ENCODE measurements at places on chromosomes 2 and 18.
A peak's percentile ranks its signal among the peaks of the same experiment; 100 is the strongest.

DNA sequence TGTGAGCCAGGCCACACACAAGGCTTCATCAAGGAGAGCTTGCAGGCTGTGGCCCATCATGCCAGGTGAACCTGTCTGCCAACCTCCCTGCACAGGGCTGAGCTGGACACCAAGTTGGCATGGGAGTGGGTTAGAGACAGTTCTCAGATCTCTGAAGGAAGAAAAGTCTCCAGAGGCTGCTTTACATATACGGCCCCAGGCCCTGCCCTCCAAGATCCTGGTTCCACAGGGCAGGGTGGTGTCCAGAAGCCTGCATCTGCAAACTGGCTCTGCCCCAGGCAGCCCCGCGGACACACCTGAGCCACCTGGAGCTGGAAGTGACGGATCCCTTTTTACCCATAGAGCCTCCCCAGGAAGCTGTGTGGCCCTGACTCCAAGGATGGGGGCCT lies 24.2 kb upstream of the HES6 start:
- DNase-seq = no peak

- no peak for DNase-seq
Measured at GRCh38 chr18:77870199-77870598, 620.6 kb downstream of the GALR1 start.

- DNase-seq = no peak
Measured at GRCh38 chr2:207048416-207048815, 109.1 kb downstream of the CPO start.

- DNase-seq = peak; percentile 41
Measured at GRCh38 chr2:171247741-171248662, 87.3 kb upstream of the TLK1 start.

- no peak for DNase-seq
Measured at GRCh38 chr2:11872948-11873269, 126.5 kb downstream of the LPIN1 start.

DNA sequence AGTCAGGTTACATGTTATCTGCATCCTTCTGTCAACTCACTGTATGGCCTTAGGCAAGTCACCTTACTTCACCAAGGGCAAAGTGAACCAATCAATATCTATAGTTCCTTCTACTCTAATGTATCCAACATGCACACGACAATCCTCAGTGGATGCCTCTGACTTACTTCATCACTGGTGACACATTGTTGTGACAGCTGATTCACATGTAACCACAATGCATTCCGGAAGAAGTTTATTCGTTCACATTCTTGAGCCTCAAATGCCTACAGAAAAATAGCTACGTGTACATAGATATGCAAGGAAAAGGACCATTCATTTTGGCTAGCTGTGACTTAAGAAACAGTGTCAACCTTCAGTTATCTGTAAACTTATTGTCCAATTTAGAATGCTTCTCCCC lies 26.3 kb upstream of the EPG5 start:
- DNase-seq = no peak

DNA sequence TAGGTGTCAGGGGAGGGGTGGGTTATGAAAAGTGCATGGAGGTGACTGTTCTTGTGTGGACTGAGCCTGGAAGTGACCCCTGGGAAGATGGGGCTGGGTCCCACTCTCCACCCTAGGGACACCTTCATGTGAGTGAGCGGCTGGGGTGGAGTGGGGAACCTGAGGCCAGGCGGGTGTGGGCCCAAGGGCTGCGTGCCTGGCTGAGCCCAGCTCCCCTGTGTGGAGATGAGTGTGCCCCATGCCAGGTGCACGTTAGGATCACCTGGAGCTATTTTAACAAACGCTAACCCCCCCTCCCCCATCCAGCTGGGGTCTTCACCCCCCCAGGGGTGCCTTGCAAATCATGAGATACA lies 26.5 kb downstream of the ZAP70 start:
- no peak for DNase-seq

DNA sequence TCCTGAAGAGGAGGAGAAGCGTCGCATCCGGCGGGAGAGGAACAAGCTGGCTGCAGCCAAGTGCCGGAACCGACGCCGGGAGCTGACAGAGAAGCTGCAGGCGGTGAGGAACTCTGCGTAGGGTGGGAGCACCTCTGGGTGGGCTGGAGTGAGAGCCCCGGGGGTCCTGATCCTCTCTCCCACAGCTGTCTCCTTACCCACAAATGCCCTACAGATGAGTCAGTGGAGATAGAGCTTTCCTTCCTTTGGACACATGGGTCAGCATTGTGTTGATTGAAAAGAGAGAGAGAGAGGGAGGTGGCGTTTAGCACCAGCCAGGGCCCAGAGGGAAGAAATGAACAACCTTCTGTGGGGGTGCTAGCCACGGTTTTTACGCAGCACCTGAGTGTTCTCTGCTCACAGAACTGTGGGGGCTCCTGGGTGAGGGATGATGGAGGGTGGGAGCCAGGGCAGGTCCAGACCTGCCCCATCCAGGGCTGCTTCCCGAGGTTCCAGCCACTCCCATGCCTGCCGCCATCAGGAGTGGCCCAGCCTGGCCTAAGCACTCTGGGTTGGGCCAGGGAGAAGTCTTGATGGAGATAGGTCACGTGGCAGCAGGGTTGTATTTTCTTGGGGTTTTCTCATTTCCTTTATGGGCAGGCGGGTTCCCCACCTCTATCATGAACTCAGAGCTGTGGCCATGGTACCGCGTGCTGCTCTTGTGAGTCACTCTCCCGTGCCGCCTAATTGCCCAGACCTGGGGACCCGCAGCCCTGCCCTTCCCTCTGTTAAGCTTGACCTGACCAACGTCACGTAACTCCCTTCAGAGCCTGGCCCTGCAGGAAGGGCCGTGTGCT lies 16.3 kb downstream of the FOSL2 start:
- no peak for DNase-seq

GRCh38 chr18:77102259-77103040 lies 30.1 kb downstream of the MBP start:
- DNase-seq = peak; percentile 87

DNA sequence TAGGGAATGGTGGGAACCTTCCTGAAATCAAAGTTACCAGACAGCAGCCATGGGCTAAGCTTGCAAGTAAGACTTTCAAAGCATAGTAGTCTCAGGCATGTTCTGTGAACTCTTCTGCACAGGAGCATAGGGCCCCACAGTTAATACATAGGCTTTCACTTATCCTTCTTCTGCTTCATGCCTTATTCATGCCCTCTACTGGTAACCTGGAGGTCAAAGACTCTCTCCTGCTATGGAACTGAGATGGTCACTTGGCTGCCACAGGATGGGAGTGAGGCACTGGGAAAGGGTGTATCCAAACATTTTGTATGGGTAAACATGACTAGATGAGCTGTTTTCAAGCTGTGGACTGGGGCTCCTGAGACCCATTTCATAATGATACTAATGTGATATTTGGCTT lies 49.1 kb upstream of the ZNF638 start:
- DNase-seq = no peak

- peak; percentile 60 for DNase-seq
Measured at GRCh38 chr2:144519934-144520731, at the start of gene ZEB2. ZEB2 (minus strand) TSS chr2:144520119; CDS start chr2:144517350, 2,769 bp downstream.

DNA sequence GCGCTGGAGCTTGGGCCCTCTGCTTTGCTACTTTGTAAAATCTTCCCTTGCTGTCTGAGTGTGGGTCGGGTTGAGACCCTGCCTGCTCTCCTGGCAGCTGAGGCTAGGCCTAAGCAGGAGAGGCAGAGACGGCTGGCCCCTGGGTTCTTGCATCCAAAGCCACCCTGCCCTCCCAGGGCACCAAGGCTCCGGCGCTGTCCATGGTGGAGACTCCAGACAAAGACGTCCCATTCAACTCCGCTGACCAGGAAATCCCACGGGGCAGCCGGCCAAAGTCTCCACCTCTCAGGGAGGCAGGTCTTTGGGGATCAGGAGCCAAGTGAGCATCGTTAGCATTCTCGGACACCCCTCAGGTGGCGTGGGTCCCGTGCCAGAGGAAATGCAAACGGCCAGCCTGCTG lies 2.6 kb upstream of the PRLH start:
- DNase-seq = no peak

GRCh38 chr18:21656402-21656801 lies 44.3 kb downstream of the SNRPD1 start:
- no peak for DNase-seq

GRCh38 chr2:230435431-230435830 lies 19.4 kb downstream of the SP100 start:
- no peak for DNase-seq

GRCh38 chr18:8626414-8627106 lies 17.3 kb downstream of the RAB12 start:
- DNase-seq = no peak

DNA sequence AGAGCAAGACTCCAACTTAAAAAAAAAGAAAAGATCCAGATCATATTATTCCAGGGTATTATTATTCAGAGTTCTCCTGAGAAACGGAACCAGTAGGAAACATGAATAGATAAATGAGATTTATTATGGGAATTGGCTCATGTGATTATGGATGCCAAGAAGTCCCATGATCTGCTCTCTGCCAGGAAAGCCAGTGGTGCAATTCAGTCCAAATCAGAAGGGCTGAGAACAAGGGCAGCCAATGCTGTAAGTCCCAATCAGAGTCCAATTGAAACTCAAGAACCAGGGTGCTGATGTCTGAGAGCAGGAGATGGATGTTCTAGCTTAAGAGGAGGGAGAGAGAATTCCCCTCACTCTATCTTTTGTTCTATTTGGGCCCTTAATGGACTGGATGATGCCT lies 7.8 kb downstream of the SCYGR2 start:
- no peak for DNase-seq

- DNase-seq = peak; percentile 41
Measured at GRCh38 chr18:31041271-31042083, 1.1 kb downstream of the DSC3 start.

Measured in GM13976 (cell line).